ENCODE measurements at places on chromosomes 6 and 20. TPM values are rescaled to one million over a fixed set of nuclear protein-coding genes. Genes with fewer than 3 reads are reported as not detected.

FUT9 gene
- total RNA-seq = not detected

MRAP2 gene
- total RNA-seq = 1.8 TPM

HFE gene
- total RNA-seq = 11.8 TPM

BPIFB2 gene
- total RNA-seq = not detected

CCDC28A gene
- total RNA-seq = 12.2 TPM

ZC3H12D gene
- 0.01 TPM for total RNA-seq

PNPLA1 gene
- total RNA-seq = not detected

HAO1 gene
- not detected for total RNA-seq

C20orf141 gene
- 0.49 TPM for total RNA-seq

IL17A gene
- not detected for total RNA-seq

CHRNA4 gene
- 0.38 TPM for total RNA-seq

SLC39A7 gene
- total RNA-seq = 108 TPM

OTOR gene
- not detected for total RNA-seq

AIF1 gene
- not detected for total RNA-seq

COMMD7 gene
- 53.4 TPM for total RNA-seq

GHRH gene
- total RNA-seq = not detected

SNX14 gene
- 33.9 TPM for total RNA-seq

PLA2G7 gene
- total RNA-seq = not detected

C6orf120 gene
- 12.9 TPM for total RNA-seq

DLK2 gene
- 9.0 TPM for total RNA-seq

CST4 gene
- total RNA-seq = not detected

DNAH8 gene
- total RNA-seq = not detected

OR2H1 gene
- not detected for total RNA-seq

PRL gene
- total RNA-seq = not detected

FAM83C gene
- total RNA-seq = 0.14 TPM

LY6G6F gene
- total RNA-seq = not detected

PHACTR3 gene
- 0.45 TPM for total RNA-seq

UFL1 gene
- 8.2 TPM for total RNA-seq

RRBP1 gene
- total RNA-seq = 145 TPM

C6orf132 gene
- 3.7 TPM for total RNA-seq

KLHDC3 gene
- 27.7 TPM for total RNA-seq

IRF4 gene
- total RNA-seq = 0.26 TPM

MUCL3 gene
- 0.10 TPM for total RNA-seq

CLVS2 gene
- 0.13 TPM for total RNA-seq

TRMT6 gene
- 61.1 TPM for total RNA-seq

TEAD3 gene
- 7.3 TPM for total RNA-seq

CD109 gene
- total RNA-seq = 70.4 TPM

MROH8 gene
- 1.1 TPM for total RNA-seq

TINAG gene
- total RNA-seq = not detected

PROKR2 gene
- total RNA-seq = not detected

ULBP2 gene
- total RNA-seq = 4.6 TPM

TCF15 gene
- total RNA-seq = not detected

EEF1A2 gene
- total RNA-seq = 153 TPM
